ENCODE measurements at places on chromosomes 4 and X.
A peak's percentile ranks its signal among the peaks of the same experiment; 100 is the strongest.

DNA sequence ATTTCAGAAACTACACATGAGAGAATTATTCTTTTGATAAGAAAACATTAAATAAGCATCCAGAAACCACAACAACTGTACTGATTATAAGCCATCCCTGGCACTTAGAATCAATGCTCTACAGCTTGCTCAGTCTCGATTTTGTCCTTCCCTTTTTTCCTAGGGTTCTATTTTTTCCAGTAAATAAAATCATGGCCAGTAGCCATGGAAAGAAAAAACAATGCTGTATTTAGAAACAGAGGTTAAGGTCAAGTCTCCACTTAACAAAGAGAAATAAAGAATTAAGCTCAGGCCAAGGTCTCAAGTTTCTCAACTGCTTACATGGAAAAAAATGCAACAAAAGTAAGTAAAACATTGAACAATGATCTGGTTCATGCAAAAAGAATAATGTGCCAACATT, 38.7 kb upstream of the GRID2 start:
- DNase-seq: no peak

DNA sequence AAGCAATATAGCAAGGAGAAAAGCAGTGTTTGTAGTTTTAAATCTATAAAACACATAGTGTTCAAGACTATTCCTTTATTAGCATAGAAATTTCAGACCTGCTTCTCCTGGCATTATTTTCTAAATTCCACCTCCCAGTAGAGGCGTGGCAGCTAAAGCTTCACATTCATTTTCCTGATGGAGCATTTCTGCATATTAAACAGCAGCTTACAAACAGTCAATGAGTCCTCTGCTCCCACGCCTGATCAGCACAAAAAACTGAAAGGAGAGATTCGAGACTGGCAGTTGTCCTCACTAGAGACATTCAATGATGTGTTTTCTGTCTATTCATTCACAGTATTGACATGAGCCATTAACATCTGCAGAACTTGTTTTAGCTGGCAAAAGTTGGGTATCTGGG, 61.4 kb downstream of the SHISA3 start:
- no peak for DNase-seq

- DNase-seq: no peak
These were observed 81.2 kb downstream of the CXXC4 start for GRCh38 chr4:104413487-104413886.

GRCh38 chrX:49991758-49992157, 69.4 kb downstream of the CLCN5 start:
- peak; percentile 57 for DNase-seq

- DNase-seq: no peak
These were observed 75.6 kb downstream of the STK32B start for GRCh38 chr4:5126857-5127256.

- no peak for DNase-seq
These were observed 213.7 kb downstream of the AFAP1 start for GRCh38 chr4:7725951-7726350.

Data from NCI-H524 (cell line).